ENCODE measurements at places on chromosomes 2 and 18.

- no peak for DNase-seq
Measured at GRCh38 chr2:85534881-85535280, 4.1 kb upstream of the MAT2A start.

- DNase-seq, result no peak
Measured at GRCh38 chr2:134146161-134146560, 107.7 kb upstream of the MGAT5 start.

DNA sequence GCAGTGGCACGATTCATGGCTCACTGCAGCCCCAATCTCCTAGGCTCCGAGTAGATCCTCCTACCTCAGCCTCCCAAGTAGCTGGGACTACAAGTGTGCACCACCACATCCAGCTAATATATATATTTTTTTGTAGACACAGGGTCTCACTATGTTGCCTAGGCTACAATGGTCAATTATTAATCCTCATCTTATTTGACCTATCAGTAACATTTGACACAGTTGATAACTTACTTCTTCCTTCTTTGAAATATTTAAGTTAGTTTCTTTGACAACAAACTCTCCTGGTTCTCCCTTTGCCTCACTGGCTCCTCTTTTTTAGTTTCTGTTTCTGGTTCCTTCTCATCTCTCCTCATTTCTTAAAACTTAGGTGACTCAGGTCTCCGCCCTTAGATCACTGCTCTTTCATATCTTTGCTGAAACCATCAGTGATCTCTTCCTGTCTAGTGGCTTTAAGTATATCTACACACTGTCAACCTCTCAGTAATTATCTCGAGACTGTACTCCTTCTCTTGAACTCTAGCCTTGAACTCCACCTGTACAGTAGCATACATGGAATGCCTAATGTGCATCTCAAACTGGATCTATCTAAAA lies 11.5 kb downstream of the PGAP1 start:
- DNase-seq, result no peak

GRCh38 chr18:75450906-75451305 lies 23.4 kb upstream of the SMIM21 start:
- DNase-seq, result no peak

GRCh38 chr2:190441564-190441963 lies 33.4 kb downstream of the MFSD6 start:
- DNase-seq, result no peak

GRCh38 chr2:148244593-148245292 lies 223.9 kb downstream of the MBD5 start:
- DNase-seq, result no peak

DNA sequence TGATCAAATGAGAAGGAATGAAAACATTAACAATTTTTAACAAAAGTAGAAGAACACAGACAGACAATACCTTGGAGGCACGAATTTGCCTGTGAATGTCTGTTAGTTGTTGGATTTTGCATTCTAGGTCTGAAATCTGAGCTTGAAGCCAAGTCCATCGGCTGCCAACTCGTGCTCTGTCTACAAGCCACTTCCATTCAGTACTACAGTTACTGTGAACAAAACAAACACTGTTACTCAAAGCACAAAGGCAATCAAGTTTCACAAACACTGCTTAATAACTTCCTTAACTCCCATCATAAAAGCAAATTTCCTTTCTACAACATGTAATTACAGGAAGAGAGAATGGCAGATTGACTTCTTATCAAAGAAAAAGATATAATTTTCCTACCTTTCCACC lies 42.2 kb downstream of the KANSL1L start:
- no peak for DNase-seq

DNA sequence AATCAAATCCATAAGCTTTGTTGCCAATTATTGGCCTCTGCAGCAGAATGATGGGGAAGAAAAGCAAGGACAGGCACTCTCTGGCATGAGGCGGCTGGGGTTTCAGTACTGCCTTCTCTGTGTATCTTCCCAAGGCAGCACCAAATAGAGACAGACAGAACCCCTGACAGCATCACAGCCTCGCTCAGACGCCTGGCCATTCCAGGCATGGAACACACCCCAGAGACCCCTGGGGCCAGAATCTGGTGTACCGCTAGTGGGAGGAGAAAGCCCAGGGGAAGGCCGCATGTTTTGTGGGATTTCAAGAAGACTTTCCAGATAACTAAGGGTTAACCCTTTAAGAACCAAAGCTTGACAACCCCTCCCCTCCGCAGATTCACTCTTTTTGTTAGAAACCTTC lies 282.1 kb downstream of the EN1 start:
- DNase-seq, result no peak

DNA sequence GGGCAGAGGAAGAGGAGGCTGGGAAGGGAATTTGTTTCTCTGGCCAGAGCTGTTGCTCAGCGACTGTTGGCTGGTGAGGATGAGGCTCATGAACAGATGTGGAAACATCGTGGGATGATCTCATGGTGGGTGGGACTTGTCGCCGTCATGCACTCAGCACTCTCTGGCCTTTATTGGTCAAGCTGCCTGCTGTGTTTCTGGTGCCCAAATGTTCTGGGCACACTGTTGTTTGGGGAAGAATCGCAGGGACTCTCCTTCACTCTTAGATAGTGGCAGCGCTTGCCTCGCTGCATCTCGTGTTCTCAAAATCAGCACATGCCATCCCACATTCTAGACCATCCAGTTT lies 145.6 kb downstream of the AGAP1 start:
- peak; percentile 4 for DNase-seq

DNA sequence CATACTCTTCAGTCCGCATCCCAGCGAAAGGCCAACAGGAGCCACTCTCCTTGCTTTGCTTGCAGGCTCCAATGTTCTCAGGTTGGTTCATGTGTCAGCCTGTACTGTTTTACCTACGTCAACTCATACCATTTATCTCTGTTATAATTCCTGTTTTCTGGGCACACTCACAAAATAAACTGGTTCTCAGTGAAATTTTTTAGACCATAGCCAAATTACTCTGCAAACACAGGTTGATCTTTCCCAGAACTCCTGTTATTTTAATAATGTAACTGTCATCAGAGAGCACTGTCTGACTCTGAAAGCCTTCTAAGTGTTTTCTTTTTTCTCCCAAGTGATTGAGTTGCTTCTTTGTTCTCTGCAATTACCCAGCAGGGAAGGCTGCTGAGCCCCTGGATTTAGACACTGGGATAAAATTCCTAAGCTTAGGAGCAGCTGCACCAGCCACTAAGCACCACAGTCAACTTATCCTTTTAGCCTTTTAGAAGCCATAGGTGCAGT lies 111.6 kb upstream of the PIEZO2 start:
- DNase-seq, result no peak

DNA sequence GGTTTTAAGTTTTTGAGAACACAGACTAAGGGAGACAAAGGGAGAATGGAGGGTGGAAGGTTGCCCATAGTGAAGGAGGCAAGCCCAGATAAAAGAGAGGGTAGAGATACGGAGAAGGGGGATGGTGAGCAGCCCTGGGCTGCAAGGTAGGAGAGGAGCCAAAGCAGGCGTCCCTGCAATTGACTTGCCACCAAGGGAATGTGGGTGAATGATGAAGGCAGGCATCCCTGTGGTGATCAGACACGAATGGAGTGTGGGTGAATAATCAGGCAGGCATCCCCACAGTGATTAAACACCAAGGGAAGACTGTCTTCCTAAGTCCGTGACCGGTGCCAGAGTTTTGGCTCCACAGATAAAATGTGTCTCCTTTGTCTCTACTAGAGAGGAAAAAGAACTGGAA lies 16.5 kb upstream of the ALPK2 start:
- no peak for DNase-seq

GRCh38 chr18:35026407-35027061 lies 14.7 kb upstream of the MAPRE2 start:
- DNase-seq, result no peak

DNA sequence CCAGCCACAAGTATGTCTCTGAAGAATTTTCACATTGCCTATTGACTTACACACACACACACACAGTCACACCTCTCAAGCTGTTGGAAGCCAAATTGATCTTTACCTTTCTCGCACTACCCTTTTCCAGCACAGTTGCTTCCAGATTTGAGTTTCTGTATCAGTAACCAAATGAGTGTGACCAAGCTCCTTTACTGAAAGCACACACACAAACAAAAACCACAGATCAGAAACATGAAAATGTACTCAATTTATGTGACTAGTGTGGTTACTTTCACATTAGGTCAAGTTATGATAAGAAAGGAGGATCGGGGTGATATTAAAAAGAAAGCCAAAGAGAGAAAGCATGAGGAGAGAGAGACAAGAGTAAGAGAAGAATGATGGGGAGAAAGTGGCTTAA lies 993.9 kb upstream of the POU3F3 start:
- no peak for DNase-seq

DNA sequence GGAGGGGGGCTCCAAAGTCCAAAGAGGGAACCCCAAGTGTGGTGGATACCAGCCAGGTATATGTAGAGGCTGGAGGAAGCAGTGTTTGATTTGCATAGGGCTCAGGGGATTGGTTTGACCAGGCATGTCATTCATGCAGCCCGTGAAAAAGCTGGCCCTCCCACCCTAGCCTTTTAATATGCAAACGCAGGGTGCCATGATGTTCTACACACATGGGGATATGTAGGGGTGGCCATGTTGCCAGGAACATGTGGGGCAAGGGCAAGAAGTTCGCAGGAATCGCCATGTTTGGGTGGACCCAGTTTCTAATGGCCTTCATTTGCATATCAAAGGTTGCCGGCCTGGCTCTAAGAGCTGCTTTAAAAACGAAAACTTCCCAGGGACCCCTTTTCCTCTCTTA lies 33.6 kb downstream of the B3GNT7 start:
- no peak for DNase-seq

- DNase-seq, result no peak
Measured at GRCh38 chr2:235836491-235836911, 331.7 kb downstream of the GBX2 start.

DNA sequence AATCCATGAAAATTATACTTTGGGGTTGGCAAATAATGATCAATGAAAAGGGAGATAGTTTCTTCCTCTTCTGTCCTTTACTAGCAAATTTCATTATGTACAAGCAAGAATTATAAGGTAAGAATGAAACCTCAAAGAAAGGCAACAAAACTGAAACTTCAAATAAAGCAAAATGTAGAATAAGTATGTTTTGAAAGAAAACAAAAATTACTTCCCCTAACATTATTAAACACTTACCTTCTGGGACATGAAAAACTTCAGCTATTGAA lies 29.4 kb downstream of the THADA start:
- no peak for DNase-seq

DNA sequence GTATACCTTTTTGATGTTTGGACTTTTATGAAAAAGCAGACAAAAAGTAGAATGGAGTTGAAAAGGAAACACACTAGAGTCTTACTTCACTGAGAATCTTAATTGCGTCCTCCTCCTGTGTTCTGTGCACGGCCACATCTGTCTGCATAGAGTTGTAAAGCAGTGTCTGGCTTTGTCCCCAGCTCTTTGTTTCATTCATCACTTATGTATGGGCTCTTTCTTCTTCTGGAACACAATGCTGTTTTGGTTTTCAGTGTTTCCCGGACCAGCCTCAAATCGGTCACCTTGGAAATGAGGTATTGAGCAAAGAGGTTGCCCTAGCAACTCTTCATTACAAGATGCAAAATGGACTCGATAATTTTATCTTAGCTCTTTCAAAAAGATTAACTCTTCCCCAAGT lies 104.3 kb upstream of the CNGA3 start:
- no peak for DNase-seq

DNA sequence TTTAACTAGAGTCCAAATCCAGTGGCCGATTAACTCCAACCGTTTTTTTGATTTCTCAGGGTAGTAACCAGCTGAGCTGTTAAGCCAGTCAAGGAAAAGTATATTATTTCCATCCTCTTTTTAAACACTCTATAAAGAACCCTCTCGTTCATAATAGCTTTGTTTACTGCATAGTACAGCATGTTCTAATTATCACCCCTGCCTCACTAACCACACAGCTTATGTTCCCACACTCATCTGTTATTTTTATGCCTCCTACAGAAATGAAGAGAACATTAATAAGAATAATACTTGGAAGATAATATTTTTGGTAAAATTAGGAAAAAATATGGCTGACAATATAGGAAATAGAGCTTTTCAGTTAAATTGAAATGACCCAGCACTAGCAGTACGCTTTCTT lies 2132.8 kb upstream of the CELF4 start:
- DNase-seq, result no peak

DNA sequence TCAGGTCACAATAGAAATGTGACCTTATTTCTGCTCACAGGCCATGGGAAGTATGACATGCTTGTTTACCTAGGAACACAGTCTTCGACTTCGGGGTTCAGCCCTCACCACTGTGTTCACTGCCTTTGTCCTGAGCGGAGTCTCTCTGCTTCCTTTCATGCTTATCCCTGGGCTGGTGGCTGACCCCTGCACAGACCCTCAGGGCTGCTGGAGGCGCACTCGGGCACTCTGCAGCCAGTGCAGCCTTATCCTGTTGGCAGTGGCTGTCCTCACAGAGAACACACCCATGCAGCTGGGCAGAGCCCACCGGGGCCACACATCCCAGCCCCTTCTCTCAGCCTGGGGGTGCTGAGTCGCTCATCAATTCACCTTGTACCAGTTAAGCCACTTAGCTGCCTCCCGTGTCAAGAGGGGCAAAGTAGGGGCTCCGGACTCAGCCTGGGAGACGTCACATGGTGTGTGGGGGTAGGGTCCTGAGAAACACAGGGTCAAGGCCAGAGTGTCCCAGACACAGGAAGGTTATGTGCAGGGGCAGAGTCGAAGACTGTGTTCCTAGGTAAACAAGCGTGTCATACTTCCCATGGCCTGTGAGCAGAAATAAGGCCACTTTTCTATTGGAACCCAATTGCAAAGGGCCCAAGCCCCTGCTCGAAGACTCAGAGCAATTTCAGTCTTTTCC lies 107.5 kb downstream of the FAM210A start:
- DNase-seq, result no peak

DNA sequence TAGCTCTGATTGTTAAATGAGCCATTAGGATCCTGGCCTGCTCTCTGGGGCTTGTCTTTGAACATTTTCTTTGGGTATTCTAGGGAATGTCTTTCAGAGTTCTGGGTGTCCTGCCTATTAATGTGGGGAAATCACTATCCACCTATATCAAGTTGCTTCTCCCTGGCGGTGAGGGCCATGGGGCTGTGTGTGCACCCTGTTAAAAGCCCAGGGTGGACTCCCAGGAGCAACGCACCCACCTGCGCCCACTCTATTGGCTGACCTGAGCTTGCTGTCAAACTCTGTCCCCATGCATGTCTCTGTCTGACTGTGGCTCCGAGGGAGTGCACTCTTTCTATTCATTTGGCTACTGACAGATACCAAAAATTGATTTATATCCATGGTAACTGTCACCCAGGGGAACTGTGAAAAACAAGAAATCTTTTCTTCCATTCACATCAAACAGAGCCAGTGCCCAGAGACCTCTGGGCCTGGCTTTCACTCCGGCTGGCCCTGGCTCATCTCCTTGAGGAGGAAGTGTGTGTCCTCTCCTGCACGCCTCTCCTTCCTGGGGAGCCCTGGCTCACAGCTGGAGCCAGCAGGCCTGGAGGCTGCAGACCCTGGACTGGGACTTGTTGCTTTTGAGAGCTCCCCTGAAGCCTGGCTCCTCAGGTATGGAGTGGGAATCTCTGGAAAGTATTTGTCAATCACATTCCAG lies 10.5 kb upstream of the TOGARAM2 start:
- DNase-seq, result no peak

GRCh38 chr18:57009844-57010243 lies 137.0 kb upstream of the BOD1L2 start:
- DNase-seq, result no peak

GRCh38 chr2:72979896-72980295 lies 62.6 kb downstream of the EMX1 start:
- DNase-seq, result no peak

GRCh38 chr2:226273440-226273839 lies 526.2 kb downstream of the IRS1 start:
- no peak for DNase-seq

All from SW480 (cell line).